ENCODE measurements at places on chromosomes 5 and 9.
A peak's percentile ranks its signal among the peaks of the same experiment; 100 is the strongest.

DNA sequence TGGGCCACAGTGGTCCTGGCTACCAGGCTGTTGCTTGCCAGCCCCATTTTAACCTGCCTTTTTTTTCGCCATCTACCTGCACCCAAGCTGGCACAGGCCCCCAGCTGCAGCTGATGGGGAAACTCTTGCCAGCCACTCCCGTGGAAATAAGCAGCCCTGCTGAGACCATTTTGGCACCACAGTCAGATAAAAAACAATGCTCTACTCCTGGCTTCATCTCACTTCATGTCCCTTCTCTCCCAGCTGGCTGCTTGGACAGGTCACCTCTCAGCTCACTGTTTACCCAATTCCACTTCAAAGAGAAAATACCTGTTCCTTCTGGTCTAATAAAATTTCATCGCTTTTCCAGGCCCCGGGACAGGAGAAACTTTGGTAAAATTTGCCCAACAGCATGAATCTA, 322.6 kb upstream of the SLC30A5 start:
- no peak for DNase-seq

DNA sequence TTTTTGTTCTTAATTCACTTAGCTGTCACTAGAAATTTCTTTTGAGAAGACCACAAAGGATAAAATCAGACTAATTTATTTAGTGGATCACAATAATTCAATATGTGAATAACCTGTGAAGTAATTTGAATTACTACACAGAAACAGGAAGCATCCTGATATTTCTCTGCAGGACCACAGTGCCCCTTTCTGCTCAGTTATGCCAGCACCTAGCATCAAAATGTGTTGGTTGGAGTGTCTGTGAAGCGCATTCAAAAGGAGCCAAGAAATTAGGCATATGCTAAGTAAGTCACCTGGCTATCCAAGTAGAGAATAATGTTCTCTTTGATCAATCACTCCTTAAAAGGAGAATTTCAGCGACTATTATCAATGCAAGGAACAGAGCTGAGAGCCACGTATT, 187.5 kb downstream of the SLC12A2 start:
- no peak for DNase-seq

DNA sequence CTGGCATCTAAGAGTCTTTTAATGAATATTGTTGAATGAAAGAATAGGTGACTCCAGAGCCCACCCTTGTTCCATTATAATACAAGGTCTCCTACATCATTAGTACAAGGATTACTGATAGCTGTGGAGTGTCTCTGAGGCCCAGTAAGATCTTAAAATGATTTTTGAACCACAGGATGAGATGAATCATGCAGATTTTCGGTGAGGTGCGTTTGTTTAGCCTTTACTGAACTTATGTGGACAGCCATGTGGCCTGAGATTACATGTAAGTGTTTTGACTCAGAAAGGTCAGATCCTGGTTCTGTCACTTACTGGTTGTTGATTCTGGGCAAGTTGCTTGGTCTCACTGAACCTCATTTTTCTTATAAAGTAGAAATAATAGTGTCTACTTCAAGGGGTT, 21.6 kb downstream of the NFX1 start:
- no peak for DNase-seq

- no peak for DNase-seq
Measured at GRCh38 chr5:155651-156410, 35.5 kb upstream of the LRRC14B start.

DNA sequence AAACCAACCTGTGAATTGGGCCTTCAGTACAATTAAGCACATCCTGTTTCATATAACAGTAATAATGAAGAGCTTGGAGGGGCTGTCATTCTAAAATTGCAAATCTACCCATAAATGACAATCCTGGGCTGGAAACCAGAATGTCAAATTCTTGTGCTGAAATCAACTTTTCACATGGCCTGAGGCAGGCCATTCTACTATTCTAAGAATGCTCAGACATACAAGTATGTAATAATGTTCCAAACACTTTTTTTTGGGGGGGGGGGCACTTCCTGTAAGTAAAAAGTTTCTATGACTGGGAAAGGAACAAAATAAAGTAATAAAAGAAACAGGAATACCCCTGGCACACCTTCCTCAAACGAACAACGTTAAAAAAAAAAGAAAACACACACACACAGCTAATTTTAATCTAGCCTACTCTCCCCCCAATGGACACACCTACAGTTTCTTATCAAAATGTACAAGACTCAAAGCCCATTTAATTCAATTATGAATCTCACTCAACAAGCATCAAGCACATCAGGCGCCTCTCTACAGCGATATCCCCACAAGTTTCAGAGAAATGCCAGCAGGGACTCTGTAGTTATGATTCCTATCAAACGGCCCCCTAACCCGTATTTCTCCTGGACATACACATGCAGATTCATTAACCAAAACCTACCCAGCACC, 1.4 kb downstream of the ETF1 start:
- no peak for DNase-seq

DNA sequence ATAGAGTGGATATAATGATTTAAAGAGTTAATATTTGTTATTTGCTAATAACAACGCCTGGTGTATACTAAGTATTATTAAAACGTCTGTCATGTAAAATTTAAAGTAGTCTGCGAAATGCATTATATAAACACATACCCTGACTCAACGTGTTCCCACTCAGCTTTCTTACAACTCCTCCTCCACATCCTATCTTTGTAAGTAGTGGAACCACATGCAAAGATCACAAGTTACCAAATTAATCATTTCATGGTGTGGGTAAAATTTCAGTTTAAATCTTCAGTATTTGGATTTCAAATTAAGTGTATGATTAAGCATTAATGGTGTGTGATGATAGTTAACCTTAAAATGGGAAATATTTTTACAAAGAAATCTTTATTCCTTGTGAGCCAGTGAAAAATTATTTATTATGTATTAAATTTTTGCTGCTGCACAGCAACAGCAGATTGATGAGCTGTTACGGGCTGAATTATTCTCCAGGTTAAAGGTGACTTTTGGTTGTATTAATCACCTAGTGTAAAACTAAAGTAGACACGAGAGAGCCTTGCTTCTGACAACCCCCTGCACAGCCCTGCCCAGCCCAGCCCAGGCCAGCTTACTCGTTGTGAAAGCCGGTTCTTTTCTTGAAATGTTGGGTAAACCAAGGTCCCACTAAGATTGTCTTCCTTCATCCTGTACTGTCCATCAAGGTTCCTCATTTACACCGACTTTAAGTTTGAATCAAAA, 373.5 kb downstream of the DTWD2 start:
- DNase-seq = no peak

GRCh38 chr5:13932011-13932410, 12.5 kb downstream of the DNAH5 start:
- DNase-seq = no peak

DNA sequence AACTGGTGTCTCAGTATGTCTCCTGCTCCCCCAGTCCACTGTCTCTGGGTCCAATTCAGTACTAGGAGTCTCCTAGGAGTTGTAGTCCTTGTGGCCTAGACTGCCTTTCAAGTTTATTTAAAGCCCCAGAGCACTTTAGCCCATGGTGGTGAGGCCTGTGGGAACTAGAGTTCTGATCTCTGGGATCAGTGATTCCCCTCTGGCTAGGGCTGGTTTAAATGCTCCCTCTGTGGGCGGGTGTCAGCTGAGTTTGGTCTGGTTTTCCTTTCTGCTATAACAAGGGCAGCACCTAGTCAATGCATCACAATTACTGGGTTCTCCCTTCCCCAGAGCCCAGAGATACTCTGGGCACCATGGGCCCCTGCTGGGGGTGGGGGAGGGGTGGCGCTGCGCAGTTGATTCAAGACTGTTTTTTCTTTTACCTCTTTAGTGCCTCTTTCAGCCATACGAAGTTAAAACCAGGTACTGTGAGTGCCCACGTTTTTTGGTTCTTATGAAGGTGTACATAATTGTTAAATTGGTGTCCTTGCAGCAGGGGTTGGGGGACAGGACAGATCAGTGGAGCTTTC, 9.3 kb upstream of the SLC36A3 start:
- DNase-seq = no peak

- no peak for DNase-seq
Measured at GRCh38 chr5:134837530-134838181, 8.1 kb upstream of the C5orf24 start.

DNA sequence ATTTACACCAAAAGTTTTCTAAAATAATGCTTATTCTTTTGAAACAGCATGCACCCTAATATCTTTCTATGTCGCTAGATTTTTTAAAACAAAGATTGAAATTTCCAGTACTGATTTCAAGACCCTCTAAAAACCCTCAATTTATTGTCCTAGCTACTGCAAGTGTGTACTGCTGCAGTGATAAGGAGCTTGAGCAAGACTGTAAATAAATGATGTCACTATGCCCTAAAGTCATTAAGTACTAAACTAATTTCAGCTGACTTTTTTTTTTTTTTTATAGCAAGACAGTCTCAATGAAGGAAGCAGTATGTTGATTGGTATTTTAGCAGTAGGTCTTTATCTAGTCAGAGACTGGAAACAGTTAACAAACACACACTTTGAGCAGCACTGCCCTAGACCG, 12.2 kb upstream of the MIER3 start:
- DNase-seq = no peak

GRCh38 chr5:92944337-92944736, 636.7 kb downstream of the NR2F1-AS1 start:
- no peak for DNase-seq

- DNase-seq = no peak
Measured at GRCh38 chr9:131050831-131051230, 41.9 kb downstream of the LAMC3 start.

DNA sequence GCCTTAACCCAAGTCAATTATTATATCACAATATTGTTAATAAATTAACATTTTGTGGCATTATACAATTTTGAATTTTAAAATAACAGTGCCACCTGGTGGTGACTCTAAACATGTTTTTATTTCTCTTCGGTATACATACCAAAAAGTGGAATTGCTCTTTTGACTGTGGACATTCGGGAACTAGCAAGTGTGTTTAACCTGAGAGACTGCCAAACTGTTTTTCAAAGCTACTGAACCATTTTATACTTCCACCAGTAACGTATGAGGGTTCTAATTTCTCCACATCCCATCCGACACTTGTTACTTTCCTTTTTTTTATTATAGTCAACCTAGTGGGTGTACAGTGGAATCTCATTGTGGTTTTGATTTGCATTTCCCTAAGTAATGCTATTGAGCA, 18.3 kb upstream of the HSDL2 start:
- DNase-seq = no peak

GRCh38 chr9:77922591-77922990, 109.0 kb downstream of the GNAQ start:
- no peak for DNase-seq

DNA sequence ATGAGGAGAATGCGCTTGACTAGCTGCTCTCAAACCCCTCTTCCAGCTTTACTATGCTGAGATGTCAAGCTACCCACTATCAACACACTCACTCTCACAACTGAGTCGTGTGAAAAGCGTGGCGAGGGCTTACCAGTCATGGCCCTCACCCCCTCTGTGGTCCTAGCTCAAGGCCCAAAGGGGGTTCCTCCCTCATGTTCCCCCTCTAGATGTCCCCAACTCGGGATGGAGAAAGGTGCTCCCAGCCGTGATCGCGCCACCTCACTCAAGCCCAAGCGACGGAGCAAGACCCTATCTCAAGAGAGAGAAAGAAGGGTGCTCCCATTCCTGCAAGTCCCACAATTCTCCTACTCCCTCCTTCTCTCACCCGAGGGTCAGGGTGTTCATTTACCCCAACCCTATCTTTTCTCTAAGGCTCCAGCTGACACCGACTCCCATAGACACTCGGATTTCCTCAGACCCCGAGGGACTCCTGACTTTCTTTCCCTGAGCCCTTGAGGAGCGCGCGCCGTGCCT, 559 bp downstream of the SLC38A9 start:
- no peak for DNase-seq

- DNase-seq = no peak
Measured at GRCh38 chr5:148398698-148399121, 15.0 kb downstream of the FBXO38 start.

DNA sequence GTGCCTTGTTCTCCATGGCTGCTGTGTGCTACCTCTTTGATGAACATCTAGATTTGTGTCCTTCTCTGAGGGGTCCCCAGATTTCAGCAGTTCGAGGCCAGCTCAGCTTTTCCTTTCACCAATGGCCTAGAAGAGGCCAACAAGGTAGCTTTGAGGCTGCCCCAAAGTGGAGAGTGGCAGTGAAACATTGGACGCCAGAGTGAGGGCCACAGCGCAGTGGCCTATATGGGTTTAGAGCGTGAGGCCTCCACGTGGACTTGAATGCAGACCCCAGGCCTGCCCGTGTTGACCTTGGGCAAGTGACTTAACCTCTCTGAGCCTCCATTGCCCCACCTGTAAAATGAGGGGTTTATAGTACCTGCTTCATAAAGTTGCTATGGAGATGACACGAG, 11.8 kb downstream of the MYOZ3 start:
- no peak for DNase-seq

GRCh38 chr9:132690696-132691095, 20.4 kb downstream of the GTF3C4 start:
- DNase-seq = no peak

DNA sequence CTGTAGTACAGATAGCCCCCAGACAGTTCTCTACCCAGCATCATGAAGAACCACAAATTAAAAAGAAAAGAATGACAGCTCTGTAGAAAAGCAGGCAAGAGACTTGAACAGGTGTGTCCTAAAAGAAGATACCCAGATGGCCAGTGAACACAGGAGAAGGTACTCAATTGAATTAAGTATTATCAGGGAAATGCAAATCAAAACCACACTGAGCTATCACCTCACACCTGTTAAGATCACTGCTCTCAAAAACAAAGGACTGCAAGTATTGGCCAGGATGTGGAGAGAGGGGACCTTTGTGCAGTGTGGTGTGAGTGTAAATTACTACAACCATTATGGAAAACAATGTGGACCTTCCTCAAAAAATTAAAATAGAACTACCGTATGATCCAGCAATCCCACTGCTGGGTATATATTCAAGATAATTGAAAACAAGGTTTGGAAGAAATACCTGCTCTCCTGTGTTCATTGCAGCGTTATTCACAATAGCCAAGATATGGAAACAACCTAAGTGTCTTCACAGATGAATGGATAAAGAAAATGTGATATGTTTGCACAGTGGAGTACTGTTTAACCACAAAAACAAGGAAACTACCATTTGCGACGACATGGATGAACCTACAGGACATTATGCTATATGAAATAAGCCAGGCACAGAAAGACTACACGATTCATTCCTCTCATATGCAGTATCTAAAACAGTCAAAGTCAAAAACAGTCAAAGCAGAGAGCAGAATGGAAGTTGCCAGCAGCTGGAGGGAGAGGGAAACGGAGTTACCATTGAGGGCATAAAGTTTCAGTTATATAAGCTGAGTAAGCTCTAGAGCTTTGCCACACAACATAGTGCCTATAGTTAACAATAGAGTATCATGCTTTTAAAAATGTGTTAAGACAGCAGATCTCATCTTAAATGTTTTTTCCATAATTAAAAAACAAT, 102.6 kb downstream of the WNK2 start:
- DNase-seq = peak; percentile 68

GRCh38 chr9:117703537-117703936, 666 bp upstream of the TLR4 start:
- no peak for DNase-seq

DNA sequence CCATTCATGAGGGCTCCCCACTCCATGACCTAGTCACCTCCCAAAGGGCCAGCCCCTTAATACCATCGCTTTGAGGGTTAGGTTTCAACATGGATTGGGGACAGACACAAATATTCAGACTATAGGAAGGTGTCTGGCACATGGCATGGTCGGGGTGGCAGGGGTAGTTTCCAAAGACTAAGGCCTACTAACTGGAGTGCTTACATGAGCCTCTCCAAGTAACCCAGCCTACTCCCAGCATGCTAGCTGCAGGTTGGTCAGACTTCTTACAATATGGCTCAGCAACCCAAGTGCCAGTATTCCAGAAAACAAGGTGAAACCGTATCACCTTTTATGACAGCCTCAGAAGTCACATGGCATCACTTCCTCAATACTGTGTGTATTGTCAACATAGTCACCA, 19.9 kb upstream of the OTULINL start:
- DNase-seq = no peak

- DNase-seq = no peak
Measured at GRCh38 chr5:138844812-138845513, 30.2 kb downstream of the LRRTM2 start.
